Activated T-helper 17 cell treated with anti-CD3 and anti-CD28 coated beads, Interleukin-2, amount 50 U/mL, for 72 hours (primary cell): ENCODE measurements at places on chromosomes 7 and 10. TPM values are rescaled to one million over a fixed set of nuclear protein-coding genes. Genes with fewer than 3 reads are reported as not detected.

The HOXA1 gene
- total RNA-seq, result 0.39 TPM

- no peak for ATAC-seq
Measured at GRCh38 chr7:40329601-40330153, 194.9 kb downstream of the SUGCT start.

- no peak for ATAC-seq
Measured at GRCh38 chr10:119673271-119673670, 22.1 kb downstream of the BAG3 start.

DNA sequence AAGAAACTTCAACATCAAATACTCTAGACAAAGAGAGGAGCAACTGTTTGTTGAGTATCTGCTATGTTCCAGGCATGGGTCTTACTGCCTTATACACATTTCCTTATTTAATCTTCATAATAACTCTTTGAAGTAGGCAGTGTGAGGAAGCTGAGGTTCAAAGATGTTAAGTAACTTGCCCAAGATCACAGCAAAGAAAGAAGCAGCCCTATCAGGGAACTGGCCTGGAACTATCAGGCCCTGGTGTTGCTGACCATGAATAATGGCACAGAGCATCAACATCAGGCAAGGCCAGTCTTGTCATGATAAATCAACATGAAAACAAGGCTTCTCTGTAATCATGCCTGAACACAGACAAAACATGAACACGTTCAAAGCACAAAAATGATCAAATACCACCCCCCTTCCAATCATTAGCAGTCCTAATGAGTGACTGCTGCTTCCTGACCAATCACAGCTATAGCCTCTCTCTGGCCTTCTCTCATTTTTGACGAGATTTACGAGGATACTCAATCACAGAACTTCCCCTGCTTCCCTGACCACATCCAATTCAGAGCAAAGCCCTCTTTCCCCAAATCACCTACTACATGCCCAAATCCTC lies 2.3 kb downstream of the GSDME start:
- ATAC-seq, result no peak

DNA sequence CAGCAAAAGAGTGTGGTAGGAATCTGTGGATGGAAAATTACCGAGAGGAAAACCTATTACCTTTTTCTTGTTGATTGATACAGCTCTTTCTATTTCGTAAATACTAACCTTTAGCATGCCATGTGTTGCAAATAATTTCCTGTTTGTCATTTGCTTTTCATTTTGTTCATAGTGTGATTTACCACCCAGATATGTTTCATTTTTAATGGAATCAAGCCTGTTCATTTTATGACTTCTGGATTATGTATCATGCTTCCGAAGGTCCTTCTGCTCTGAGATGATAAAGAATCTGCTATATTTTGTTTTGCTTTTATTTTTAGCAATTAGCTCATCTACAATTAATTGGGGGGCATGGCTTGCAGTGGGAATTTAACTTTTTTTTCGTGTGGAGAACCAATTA lies 46.5 kb downstream of the INPP5F start:
- no peak for ATAC-seq

DNA sequence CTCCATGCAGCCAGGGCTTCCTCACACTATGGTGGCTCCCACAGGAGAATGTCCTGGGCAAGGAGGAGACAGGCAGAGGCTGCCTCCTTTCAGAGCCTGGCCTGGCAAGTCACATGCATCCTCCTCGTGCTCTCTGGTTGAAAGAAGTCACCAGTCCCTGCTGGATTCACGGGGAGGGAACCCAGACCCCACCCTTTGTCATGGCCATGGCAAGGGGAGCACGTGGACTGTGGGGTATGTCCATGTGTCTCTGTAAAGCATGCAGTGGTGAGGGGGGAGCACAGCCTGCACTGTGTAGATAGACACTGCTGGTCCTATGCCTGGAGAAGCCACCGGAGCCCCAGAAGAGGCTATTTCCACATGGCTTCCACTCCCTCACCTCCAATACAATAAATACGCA lies 225.0 kb downstream of the TCERG1L start:
- ATAC-seq, result no peak

DNA sequence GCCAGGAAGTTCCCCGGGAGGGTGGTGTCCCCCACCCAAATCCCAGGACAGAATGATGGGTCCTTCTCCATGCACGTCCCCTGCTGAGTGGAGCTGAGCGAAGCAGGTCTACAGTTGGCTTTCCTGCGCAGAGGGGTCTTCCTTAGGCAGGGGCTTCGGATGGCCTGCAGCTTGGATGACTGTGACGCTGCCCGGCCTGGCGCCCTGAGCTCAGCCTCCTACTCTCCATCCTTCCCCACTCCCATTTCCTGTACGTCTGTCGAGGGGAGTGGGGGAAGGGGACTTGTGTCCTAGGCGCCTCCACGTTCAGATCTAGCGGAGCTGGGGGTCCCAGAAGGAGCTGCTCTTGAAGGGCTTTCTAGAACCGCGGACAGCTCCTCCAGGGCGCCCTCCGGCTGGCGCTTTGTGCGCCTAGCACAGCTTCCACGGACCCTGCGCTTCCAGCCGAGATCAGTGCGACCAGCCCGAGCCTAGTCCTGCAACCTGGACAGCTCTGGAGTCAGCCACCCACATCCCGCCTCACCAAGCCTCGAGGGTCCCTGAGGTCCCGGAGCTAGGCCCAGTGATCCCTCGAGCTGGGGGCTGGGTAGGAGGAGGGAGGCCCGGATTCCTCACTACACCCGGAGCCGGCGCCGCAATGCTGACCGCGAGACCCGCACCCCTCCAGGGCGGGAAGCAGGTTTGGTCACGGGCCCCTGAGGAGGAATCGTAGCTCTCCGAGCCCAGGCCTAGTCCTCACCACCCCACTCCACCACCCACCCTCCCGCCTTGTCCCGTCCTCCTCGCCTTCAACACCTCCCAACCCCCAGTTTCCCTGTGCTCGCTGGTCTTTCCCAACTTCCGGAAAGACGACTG lies 1.9 kb downstream of the GRID1 start:
- ATAC-seq, result no peak

- ATAC-seq, result no peak
Measured at GRCh38 chr10:119304541-119304940, 97.2 kb downstream of the GRK5 start.

- no peak for ATAC-seq
Measured at GRCh38 chr7:30877015-30877769, 34.5 kb upstream of the AQP1 start.

GRCh38 chr10:21497177-21497807 lies 28.2 kb downstream of the SKIDA1 start:
- no peak for ATAC-seq

The VGF gene
- 0.13 TPM for total RNA-seq

GRCh38 chr7:120486164-120486563 lies 213.2 kb downstream of the KCND2 start:
- ATAC-seq, result no peak

DNA sequence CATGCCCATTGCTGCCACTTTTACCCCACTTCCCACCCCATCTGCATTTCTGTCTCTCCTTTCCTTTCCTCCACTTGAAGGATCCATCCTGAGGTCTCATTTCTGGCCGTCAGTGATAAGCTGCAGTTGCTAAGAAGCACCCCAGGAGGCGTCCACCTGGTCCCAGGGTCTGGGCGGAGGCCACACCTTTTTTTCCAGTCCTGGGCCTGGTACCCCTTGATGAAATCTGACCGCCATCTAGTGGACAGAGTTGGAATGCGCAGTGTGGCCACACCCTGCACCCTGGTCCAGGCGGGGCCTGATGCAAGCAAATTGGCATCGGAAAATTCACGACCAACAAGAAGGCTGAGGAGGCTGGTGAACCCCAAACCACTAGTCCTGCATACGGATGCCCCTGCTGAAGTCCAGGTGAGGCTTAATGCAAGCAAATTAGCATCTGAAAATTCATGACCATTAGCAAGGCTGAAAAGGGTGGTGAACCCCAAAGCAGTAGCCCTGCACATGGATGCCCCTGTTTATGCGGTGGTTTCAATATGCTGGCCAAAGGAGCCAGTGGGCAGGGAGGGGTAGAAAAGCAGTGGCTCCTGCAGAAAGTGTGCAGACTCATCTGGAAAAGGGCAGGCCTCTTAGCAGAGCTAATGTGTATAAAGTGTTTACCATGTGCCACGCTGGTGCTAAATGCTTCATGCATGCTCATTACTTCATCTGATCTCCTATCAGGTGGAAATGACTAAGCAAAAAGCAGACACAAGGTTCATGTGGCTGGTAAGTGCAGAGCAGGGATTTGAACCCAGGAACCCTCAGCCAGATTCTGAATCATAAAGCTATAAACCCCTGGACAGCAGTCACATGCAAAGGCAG lies 43.2 kb downstream of the GPAM start:
- ATAC-seq, result peak; percentile 92

DNA sequence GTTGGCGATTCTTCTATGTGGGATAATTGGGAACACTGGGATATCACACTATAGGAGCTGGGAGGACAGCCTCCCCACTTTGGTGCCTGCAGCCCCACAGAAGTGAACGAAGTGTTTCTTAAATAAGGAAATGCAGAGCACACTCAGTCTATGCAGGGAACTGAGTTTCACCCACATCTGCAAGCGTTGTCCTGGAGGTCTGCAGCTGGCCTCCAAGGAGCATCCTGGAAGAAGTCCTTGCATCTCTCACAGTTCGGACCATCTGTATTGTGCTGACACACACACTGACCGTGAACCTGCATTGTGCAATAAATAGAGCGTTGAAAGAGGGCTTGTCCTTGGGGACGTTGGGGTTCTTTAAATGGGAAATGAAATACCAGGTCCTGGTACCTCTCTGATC lies 25.8 kb downstream of the LAMB4 start:
- no peak for ATAC-seq

DNA sequence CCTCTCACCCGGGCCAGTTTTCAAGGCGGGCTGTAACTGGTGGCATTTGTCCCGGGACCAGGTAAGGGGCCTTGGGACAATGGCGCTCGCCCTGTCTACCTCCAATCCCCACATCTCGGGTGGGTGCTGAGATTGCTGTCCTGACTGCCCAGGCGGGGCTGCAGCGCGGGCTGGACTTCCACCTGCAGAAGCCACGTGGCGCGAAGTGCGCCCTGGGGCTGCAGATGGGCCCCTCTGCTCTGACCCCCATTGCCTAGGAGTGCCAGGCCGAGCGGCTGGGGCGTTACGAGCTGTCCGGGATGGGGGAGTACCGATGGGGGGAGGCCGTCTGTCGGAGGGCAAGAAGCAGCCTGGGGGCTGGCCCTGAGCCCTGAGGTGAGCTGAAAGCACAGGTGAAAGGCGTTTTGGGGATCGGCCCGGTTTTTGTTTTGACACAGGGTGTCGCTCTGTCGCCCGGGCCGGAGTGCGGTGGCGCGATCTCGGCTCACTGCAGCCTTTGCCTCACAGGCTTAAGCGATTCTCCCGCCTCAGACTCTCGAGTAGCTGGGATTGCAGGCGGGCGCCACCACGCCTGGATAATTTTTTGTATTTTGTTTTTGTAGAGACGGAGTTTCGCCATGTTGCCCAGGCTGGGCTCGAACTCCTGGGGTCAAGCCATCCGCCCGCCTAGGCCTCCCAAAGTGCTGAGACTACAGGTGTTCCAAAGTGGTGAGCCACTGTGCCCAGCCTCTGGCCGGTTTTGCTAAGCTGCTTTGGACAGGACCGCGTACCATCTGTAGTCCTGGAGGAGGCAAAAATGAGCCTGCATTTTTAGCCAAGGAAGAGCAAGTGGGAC lies at the start of gene SFXN2:
Gene SFXN2, plus strand, starts transcription at position 16 of the 835 bp plus-strand sequence. CDS start 12,001 bp downstream, outside the sequence.
- ATAC-seq, result peak; percentile 5

GRCh38 chr7:102834999-102835398 lies 77.8 kb upstream of the LRRC17 start:
- ATAC-seq, result peak; percentile 97
